Motor neuron (in vitro differentiated cells): ENCODE measurements at places on chromosomes 12 and 14.

GRCh38 chr14:26855077-26855753 lies 257.4 kb upstream of the NOVA1 start:
- no peak for ATAC-seq

- no peak for ATAC-seq
Measured at GRCh38 chr12:119666900-119667576, 895 bp upstream of the PRKAB1 start.

DNA sequence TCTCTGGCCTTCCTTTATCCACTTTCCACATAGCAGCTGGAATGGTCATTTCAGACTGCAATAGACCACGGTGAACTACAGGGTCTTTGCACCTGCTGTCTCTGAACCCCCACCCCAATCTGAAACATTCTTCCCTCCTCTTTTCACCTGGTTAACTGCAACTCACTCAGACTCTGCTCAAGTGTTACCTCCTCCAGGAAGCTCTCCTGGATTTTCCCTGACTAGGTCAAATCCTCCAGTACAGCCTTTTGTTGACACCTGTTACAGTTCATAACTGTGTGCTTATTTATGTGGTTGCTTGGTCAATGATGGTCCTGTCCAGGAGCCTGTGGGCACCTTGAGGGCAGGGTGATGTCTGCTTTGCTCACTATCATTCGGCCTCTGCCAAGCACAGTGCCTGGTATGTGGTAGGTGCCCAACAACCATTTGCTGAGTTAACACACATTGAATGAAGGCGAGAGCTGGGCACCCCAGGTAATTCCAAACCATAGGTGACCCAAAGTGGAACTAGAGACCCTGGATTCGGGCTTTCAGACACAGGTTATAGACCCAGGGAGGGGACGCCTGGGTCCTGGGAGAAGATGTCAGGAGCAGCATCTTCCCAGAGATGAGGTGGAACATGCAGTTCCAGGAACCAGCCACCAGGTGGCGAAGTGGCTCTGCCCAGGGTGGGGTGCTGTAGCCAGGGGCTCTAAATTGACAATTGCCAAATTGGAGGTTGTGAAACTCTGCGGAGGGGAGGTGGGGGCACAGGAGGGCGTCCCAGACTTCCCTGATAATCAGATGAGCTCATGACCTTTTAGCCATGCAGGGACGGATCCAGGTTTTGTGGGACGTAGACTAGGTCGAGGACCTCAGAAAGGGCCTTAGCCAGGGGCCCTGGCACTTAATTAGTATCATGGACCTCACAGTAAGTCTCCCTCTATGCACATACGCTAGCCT lies 28.1 kb downstream of the TRPV4 start:
- peak; percentile 82 for ATAC-seq

GRCh38 chr12:29743801-29744200 lies 39.9 kb downstream of the TMTC1 start:
- peak; percentile 89 for ATAC-seq
